ENCODE measurements at places on chromosomes 7 and 10.

- DNase-seq, result no peak
These were observed 30.1 kb upstream of the GLCCI1 start for GRCh38 chr7:7938471-7938870.

- DNase-seq, result no peak
These were observed 103.7 kb downstream of the CCNY start for GRCh38 chr10:35440016-35440415.

GRCh38 chr10:7265396-7266123 is 145.3 kb downstream of the SFMBT2 start:
- DNase-seq, result no peak

DNA sequence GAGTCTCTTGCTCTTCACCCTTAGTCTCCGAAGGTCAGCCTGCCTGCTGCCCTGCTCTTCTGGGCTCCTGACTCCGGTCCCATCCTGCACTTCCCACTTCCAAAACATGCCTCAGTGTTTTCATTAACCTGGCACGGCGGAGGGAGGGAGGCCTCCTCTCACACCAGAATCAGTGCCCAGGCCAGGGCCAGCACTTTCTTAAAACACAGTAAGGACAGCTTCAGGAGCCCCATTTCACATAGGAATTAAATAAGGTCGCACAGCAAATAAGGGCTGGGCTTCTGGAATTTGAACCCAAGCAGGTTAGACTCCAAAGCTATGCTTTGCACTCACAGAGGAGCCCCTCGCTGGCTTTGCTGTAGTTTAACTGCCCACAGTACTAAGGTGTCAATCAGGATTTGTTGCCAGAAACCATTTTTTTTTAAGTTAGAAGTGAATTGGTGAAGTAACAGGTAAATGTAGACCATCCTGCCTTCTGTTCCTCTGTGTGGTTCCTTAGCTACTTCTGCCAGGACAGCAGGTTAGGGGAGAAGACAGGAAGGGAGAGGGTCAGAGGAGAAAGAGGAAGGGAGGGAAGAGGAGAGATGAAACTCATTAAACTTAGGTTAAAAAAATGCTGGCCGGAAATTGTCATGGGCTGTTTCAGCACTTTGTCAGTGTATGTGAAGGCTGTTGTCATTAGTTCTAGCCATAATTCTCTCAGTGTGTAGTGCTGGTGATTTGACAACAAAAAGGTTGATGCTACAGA is 1.1 kb downstream of the RASSF4 start:
- DNase-seq, result no peak

GRCh38 chr10:12687996-12688395 is 313.5 kb downstream of the CCDC3 start:
- DNase-seq, result no peak

DNA sequence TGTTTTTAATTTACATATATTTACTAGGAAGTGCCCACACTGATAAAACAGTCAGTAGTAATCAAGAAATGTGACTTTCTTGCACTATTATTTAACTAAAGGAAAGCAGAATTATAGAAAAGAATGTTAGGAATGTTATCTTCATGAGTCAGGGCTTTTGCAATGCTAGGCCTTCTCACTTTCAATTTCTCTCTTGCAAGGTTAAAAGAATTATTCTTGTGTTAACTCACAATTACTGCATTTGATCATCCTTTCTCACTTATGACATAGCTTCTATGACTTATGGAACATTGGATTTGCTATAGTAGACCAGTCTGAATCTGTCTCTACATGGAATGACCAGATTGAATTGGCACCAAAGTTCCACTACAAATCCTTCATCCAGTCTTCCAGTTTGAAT is 192.4 kb downstream of the SDK1 start:
- no peak for DNase-seq

DNA sequence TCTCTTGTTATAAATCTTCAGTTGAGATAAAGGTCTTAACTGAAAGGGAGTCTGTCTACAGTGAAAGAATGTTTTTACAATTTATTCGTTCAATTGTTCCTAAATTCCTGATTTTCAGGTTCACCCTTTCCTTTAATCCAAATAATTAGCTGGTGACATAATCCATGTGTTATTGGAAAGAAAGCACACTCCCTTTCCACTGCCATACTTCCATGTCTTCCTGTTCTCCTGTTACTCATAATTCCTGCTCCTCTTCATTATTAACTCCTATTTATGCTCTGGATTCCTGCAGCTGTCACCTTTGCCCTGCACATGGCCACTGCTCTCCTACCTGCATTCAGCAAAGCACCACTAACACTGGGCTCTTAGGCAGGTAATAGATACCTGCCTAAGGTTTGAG is 40.0 kb upstream of the FAM3C start:
- DNase-seq, result no peak

DNA sequence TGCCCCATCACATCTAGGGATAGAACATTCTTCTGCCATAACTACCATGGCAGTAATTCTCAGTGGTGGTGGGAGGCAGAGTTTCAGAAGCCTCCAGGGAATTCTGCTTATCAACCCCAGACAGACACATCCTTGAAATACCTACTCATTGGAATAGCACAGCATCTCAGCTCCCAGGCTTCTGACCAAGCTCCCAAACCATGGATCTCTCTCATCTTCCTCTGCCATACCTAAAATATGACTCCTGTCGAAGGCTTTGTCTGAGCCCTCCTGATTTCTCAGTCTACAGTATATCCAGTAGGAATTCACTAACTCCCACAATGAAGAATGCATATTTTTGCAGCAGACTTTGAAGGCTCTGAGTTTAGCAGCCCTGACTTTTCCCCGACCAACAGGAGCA is 687.5 kb downstream of the GRID1 start:
- DNase-seq, result no peak
